ENCODE measurements at places on chromosomes 3 and 15. TPM values are rescaled to one million over a fixed set of nuclear protein-coding genes. Genes with fewer than 3 reads are reported as not detected.
A peak's percentile ranks its signal among the peaks of the same experiment; 100 is the strongest.

DNA sequence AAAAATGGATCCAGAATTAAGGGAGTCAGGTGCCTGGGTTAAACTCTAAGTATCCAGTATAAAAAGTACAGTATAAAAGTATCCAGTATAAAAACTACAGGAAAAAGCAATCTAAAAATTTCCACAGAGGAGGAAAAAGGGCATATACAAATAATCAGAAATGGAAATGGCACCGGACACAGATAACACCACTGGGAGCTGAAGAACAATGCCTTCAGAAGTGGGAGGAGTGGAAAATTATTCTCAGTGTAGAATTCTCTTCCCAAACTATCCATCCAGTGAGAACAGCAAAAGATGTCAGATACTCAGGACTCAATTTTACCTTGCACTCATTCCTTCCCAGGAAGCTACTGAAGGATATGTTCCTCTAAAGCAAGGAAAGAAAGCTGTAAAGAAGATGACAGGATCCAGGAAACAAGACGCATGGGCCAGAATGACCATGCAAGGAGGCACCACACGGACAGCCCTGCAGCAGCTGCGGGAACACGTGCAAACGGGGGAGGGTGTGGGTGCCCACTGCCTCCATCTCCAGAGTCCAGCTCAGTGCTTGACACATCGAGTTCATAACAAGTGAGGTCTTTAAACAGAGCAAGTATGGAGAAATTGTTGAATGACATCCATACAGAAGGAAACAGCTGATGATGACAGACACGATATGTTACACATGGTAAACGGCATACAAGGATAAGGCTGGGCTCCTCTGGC is 68.5 kb downstream of the CHSY1 start:
- DNase-seq = no peak

SPESP1 gene
- not detected for total RNA-seq

MAGEF1 gene
- 28.8 TPM for total RNA-seq

DNA sequence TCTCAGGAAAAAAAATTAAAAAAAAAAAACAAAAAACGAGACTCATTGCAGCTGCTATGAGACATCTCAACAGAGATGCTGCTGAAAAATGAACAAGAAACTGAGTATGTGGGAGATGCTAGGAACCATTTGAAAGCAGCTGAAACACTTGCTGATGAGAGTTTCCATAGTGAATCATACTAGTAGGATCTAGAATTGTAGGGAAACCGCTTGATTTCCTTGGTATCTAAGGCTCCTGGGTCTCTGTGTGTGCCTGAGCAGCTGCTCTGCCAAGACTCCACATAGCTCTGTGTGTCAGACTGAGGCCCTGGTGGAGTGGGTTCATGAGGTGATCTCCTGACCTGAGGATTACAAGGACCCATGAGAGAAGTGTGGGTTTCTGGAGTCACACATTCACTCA is 313.4 kb upstream of the NECTIN3 start:
- DNase-seq = no peak

CPNE9 gene
- 0.20 TPM for total RNA-seq

DNA sequence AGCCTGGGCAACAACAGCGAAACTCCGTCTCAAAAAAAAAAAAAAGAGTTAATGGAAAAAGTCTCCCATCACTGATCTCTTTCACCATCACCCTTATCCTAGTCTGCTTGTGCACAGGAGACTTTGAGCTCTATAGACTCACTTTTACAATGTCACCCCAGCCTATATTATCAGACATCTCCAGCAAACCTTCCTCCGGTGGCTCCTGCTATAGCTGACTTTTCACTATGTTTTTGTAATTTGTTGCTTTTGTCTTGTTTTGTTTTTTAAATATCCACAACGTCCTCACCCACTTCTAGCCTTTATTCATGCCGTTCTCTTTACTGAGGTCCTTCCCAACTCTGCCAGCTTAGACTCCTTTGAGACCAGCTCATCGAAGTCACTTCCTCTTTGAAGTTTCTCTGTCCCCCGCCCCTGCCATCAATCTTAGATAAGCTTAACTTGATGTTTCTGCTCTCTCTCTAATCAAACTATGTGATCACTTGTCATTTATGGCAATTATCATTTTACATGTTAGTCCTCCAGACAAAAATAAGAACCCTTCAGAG is 82.7 kb upstream of the CHD2 start:
- no peak for DNase-seq

MED12L gene
- total RNA-seq = 5.0 TPM

DNA sequence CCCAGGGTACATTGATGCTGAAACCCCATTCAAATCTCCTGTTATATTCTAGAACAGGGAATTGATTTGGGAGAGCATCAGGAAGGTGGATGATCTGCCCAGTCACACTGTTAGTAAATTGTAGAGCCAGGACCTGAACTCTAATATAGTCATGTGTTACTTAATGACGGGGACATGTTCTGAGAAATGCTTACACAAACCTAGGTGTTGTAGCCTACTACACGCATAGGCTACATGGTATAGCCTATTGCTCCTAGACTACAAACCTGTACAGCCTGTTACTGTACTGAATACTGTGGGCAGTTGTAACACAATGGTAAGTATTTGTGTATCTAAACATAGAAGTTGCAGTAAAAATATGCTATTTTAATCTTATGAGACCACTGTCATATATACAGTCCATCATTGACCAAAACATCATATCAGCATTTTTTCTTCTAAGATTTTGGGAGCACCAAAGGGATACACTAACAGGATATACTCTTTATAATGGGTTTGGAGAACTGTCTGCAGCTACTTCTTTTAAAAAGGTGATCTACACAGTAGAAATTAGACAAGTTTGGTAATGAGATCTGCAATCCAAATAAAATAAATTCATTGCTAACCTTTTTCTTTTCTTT is 5.8 kb downstream of the B2M start:
- DNase-seq = no peak

DNA sequence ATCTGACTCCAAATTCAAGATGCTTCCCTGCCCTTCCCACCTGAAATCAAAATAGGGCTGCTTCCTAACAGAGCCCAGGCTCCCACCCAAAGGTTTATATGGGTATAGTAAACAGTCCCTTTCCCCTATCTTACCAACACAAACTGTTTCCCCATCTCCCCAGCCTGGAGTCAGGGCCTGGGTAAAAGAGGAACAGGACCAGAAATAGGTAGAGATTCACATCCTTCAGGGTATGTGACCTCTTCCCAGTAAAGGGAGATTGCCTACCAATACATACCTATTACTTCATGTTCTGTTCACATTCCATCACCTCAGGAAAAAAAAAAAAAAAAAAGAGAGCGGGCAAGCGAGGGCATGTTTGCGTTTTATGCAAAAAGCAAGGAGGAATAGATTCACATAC is 9.7 kb upstream of the SHF start:
- no peak for DNase-seq

DNA sequence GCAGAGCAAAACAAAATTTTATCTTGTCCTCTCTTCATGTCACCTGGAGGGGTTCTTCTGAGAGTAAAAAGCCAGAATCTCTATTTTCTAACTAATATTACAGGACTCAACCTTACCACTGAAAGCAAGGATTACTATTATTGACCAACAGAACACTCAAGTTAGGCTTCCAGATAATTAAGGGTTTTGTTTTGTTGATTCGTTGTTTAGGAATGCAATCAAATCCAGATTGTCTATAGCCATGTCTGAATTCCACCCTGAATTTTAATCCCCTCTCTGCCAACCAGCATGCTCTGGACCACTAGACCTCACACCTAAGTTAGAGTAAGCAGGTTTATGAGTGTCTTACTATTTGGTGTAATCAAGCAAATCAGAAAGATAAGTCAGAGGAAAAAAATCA is 90.7 kb downstream of the PEAK1 start:
- no peak for DNase-seq

- DNase-seq = no peak
Measured at GRCh38 chr3:31096661-31097395, 202.4 kb upstream of the GADL1 start.

CHAC1 gene
- total RNA-seq = 70.8 TPM

DNA sequence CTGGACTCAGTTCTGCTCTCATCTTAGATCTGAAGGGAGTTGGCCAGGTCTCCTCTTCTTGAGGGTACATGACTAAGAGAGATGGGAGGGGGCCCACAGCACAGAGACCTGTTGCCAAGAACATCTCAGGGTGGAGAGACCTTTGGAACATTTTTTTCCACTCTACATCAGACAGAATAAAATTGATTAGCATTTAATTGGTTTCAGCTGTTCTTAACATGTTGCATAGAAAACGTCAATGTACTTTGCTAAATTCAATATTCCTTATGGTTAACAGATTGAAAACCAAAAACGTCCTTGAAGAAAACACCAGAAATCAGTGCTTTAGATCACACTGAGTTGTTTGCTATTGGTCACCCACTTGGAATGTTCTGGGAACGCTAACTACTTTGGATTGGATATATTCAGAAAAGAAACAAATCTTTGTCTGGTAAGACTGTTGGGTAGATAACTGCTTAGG is 36.4 kb upstream of the FSTL1 start:
- DNase-seq = peak; percentile 82

- no peak for DNase-seq
Measured at GRCh38 chr3:195812366-195812765, 637 bp upstream of the MUC4 start.

DNA sequence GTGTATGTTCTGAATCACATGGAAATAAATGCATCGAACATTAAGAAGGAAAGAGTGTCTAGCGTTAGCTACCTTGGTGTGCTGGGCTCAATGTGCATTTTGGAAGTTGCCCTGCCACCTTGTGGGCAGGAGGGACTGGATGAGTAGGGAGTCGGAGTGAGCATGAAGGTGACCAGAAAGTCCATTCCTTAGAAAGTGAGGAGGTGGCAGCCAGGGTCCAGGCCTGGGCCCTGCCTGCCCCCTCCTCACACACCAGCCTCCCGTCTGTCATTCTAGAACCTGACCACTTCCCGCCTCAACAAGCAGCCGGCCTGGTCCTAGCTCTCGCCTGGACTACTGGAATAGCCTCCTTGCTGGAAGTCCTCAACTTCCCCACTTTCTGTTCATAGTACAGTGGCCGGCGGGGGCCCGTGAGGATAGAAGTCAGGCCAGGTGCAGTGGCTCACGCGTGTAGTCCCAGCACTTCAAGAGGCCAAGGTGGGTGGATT is 10.2 kb upstream of the GATA2 start:
- DNase-seq = no peak

DNA sequence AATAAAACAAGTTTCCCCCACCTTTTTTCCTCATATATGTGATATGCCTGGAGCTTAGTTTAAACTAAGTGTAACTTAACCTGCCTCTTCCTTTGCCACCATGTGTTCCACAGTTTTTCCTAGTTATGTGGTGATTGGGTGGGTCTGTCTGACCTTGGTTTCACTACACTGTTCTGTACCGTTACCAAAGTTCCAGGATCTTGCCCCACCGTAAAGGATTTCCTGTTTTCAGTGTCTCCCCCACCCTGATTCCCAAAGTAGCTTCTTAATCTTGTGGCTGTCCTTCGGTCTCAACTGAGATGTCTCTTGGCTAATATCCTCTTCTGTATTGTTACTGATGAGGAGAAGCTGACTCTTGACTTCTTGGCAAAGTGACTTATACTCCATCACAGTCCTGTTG is 6.4 kb upstream of the MGA start:
- DNase-seq = no peak

GRCh38 chr3:174614036-174614435 is 245.1 kb upstream of the NAALADL2 start:
- DNase-seq = no peak

- peak; percentile 84 for DNase-seq
Measured at GRCh38 chr3:151216641-151217607, 13.9 kb upstream of the GPR171 start.

- no peak for DNase-seq
Measured at GRCh38 chr3:50637011-50637410, 20.1 kb downstream of the MAPKAPK3 start.

IL17RB gene
- total RNA-seq = 0.16 TPM

- peak; percentile 10 for DNase-seq
Measured at GRCh38 chr3:27220166-27220565, 149.0 kb downstream of the NEK10 start.

- peak; percentile 55 for DNase-seq
Measured at GRCh38 chr15:64596701-64597476, 136.5 kb downstream of the ZNF609 start.

- no peak for DNase-seq
Measured at GRCh38 chr15:38565287-38565670, 665 bp upstream of the RASGRP1 start.

- DNase-seq = no peak
Measured at GRCh38 chr3:133734305-133734704, 11.9 kb upstream of the TF start.

DNA sequence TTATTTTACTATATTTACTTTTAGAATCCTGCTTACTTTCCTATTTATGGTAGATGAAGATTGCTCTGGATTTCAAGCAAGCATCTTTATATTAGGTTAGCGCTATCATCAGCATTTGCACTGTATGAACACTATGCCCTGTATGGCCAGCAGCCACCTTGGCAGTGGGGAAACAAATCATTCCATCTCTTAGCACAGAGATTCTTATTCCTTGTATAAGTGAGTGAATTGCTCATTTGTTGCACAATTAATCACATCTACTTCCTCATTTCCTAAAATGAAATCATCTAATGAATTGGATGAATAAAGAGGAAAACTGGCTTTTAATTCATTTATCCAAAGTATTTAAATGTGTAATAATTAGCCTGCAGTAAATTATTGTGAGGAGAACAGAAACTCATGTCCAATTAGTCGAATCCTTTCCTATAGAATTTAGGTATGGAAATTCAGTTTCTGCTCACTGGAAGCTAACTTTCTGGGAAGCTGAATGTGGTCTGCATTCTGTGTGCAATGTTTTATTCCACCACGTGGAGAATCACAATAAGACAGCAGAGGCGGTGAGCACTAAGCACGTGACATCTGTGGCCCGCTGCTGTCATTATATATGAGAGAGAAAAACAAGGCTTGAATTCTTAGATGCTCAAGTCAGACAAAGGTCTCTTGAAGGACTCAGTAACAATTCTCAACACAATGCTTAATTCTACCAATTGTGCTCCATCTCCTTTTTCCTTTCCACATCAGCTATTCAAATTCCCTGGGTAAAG is 93.4 kb downstream of the PEX5L start:
- no peak for DNase-seq

P3H2 gene
- 46.9 TPM for total RNA-seq

PLAAT1 gene
- 3.9 TPM for total RNA-seq

ZBED2 gene
- total RNA-seq = 1.0 TPM

TF gene
- total RNA-seq = 1.3 TPM

GRCh38 chr15:62886431-62887071 is 156.0 kb upstream of the TPM1 start:
- DNase-seq = peak; percentile 70

DNA sequence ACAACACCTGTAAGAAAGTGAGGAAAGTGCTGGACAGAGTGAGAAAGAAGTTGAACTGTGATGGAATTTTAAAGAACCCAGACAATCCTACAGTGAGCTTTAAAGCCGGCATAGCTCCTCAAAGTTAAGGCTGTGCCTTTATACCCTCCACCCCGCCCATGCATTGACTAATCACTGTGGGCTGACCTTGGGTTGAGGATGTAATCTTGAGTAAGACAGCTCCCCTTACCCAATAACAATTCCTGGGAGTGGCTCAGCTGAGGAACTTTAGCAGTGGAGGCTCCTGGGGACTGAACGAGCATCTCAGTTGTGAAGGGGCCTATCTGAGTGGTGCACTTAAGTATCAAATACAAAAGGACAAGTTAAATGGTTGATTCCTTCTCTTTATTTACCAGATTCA is 35.7 kb upstream of the ZNF770 start:
- DNase-seq = no peak

EPHB3 gene
- 17.2 TPM for total RNA-seq

RASGRF1 gene
- 1.2 TPM for total RNA-seq

Measured in astrocyte (in vitro differentiated cells and primary cell).